ENCODE measurements at places on chromosomes 11 and 22.

DNA sequence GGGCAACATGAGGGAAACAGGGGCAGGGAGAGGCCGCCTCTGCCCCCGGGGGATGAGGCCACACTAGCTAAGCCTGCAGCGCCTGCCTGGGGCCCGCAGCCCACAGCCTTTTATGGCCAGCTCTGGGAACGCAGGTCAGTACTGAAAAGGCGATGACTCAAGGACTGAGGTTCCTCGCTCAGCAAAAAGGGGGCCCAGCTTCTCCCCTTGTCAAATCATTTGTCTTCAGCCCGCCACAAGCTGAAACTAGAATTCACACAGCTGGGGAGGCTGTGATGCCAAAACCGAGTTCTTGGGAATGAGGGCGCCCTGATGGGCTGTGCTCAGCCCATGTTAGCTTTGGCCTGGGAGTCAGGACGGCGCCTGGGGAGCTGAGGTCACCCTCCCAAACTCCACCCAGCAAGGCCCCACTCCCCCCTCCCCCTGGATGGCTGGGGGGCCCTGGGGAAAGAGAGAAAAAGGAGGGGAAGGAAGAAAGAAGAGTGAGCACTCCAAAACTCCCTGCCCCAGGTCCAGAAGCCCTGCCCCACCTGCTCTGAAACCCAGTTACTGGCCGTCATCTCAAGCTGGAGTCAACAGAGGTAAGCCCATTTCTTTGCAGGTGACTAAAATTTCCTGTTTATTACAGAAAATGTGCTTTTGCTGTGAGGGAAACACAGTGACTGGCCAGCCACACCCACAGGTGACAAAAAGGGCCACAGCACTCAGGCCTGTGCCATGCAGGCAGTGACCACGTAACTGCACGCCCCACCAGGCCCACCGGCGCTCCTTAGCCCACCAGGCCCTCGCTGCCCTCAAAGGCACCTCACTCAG lies 13.7 kb downstream of the EHD1 start:
- DNase-seq: no peak

GRCh38 chr11:65315204-65315865 lies 669 bp downstream of the CDC42EP2 start:
- peak; percentile 86 for DNase-seq

GRCh38 chr11:68959465-68960293 lies 21.1 kb downstream of the MRGPRD start:
- no peak for DNase-seq

GRCh38 chr22:40401981-40402406 lies 31.6 kb downstream of the SGSM3 start:
- DNase-seq: no peak

GRCh38 chr11:69240332-69241074 lies 53.5 kb upstream of the MYEOV start:
- DNase-seq: no peak

GRCh38 chr11:13644997-13645687 lies 23.3 kb upstream of the FAR1 start:
- no peak for DNase-seq

GRCh38 chr11:104060820-104061219 lies 24.4 kb downstream of the DDI1 start:
- DNase-seq: no peak

Data from stimulated activated CD4-positive, alpha-beta T cell treated with anti-CD3 and anti-CD28 coated beads, Interleukin-4, amount 100 ng/mL, for 4 hours (primary cell).